ENCODE measurements at places on chromosomes 5 and 9. TPM values are rescaled to one million over a fixed set of nuclear protein-coding genes. Genes with fewer than 3 reads are reported as not detected.

Gene CAMK2A
- under 0.01 TPM for total RNA-seq

Gene AQP7
- 1.8 TPM for total RNA-seq

Gene NDST1
- total RNA-seq, result 23.3 TPM

Gene PRSS3
- total RNA-seq, result 55.5 TPM
